ENCODE measurements at places on chromosomes 7 and 10.

- DNase-seq = no peak
Observed at GRCh38 chr10:100984672-100985177, 2.6 kb downstream of the MRPL43 start.

DNA sequence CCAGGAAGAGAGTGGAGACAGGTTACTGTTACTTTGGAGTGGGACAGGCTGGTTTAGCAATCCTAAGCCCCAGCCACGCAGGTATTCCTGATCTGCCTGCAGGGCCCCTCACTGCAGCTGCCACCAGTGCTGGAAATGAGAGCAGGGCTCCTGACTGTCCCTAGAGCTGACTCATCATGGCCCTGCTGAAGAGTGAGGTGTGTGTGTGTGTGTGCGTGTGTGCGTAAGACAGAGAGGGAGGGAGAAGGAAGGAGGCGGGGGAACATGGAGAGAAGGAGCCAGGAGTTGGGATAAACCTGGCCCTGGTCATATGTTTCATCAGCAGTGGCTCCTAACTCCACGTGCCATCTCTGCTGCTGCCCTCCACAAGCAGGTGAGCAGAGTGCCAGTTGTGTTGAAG, 3.6 kb downstream of the FOXI2 start:
- DNase-seq = no peak

- DNase-seq = no peak
Observed at GRCh38 chr7:48376263-48376662, 205.0 kb downstream of the ABCA13 start.

DNA sequence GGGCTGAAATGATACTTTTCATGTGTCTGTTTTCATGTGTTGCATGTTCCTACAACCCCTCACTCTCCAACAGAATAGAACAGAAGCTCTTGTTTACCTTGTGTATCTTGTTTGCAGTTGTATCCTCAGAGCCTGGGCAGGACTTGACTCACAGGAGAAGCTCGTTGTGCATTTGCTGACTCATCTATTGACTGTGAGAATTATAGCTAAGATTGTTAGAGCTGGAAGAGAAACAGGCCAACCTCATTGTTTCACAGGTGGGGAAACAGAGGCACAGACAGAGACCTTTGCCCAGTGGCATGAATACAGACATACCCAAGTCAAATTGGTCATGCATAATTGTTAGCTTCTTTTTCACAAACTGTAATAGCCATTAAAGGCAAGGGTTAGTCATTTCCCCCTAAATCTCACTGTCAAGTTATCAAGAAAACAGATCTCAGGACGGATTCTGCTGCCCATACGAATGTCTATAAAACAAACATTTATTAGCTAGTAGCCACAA, 4.6 kb upstream of the TSPAN15 start:
- DNase-seq = no peak

DNA sequence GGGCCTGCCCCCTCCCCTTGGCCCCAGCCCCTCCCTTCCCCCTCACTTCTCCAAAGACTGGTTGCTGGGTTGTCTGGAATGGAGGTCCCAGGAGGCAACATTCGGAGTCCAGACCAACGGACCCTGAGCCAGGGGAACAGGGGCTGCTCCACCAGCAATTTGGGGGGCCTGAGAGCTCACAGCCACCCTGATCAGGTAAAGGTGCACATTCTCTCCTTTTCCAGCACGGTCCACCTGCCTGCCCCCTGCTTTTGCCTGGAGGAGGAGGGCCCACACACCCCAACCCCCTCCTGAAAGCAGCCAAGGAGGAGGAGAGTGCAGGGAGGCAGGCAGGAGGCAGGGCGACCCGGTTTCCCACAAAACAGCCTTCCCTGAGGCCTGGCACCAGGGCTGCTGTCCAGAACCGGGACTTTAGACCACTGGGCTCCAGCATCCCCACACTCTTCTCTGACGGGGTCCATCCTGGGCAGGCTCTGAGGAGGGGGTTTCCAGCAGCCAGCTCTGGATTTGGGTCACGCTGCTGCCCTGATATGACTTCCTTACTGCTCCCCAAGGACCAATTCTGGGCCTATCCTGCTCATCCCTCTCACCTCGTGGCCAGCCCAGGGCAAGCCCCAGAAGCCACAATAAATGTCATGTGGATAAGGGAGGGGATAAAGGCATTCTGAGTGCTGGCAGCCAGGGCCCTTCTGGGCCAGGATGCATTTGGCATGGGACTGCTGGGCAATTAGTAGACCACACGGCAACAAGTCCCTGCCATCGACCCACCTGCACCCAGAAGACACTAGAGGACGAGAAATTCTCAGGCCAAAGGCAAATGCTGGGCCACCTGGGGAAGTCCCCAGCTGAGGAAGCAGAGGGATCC, 1.1 kb upstream of the CAMK2B start:
- no peak for DNase-seq

DNA sequence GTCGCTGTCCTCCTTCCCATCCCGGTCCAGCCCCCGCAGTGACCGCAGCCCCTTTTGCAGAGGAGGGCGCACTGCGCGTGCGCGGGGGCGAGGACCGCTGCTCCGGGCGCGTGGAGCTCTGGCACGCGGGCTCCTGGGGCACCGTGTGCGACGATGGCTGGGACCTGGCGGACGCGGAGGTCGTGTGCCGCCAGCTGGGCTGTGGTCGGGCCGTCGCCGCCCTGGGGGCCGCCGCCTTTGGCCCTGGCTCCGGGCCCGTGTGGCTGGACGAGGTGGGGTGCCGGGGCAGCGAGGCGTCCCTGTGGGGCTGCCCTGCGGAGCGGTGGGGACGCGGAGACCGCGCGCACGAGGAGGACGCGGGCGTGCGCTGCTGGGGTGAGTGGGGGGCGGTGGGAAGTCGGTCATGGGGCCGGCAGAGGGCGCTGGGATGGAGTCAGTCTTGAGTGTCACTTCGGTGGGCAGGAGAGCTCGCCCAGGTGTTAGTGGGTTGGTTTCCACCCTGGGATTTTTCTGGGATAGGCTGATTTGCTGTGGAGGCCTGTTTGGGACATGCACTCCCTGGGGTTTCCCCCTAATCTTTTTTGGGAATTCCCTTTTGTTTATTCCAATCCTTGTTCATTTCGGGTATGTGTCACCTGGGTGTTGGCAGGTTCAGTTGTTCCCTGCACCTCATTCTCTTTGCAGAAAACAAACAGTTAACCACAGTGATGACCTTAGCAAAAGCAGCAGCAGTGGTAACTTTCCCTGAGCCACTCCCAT, 11.6 kb downstream of the SCART1 start:
- no peak for DNase-seq

- DNase-seq = no peak
Observed at GRCh38 chr10:75350791-75351190, 50.8 kb downstream of the ZNF503 start.

- no peak for DNase-seq
Observed at GRCh38 chr10:74988832-74989561, 122.5 kb upstream of the SAMD8 start.

DNA sequence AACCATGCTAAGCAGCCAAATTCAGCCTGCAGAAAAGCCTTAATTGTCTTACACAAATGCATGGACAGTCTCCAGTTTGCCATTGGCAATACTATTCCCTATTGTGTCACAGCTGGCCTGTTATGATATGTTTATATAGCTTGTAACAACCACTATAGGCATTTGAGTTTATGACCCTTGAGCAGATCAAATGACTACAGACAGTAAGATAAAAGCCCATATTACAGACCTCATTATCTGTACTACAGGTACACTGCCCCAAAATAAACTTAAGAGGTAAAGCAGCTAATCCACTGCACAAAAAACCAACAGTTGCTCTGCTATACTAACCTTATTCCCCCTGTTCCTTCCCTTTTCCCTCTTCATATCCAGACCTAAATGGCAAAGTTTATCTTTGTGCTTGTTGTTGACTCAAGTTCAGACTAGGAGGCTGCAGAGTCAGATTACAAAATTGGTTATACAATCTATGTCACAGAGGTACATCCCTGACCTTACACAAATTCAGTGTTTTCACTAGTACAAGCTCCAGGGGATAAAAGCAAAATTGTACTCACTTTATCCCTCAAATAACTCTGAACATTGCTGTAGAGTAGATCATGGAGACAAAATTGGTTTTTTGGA, 218.4 kb downstream of the GRM8 start:
- no peak for DNase-seq

DNA sequence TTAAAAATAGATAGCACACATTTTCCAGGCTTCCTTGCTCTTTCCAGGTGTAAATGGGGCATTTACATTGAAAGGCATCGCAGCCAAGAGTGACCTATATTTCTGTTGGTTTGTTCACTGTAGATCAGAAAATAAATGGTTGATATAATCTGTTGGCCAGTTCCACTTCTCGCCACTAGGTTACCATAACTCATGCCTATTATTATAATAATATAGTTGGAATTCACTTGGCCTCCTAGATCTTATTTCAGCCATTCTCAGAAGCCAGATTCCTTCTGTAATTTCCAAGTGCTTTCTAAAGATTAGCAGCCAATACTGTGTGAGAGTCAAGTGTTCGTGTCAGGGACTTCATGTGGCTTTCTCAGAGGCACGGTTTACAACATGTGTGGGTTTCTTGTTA, 179.5 kb downstream of the DNAH11 start:
- no peak for DNase-seq

DNA sequence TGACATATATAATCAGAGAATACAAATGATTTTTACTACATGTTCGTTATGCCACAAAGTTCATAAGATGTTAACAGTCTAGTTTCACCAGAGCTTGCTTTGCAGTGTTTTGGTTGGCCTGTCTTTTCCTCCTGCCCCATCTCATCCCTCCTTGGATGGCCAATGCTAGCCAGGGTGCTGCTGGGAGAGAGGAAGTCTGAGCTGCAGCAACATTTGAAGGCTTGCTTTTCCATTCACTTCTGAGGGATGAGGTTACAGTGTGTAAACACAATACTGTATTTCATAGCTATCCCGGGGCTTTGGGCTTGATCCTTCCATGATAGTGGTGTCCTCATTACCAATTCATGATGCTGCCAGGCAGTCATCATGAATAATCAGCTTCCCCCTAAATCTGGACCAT, 170.5 kb downstream of the RAB11FIP2 start:
- no peak for DNase-seq

DNA sequence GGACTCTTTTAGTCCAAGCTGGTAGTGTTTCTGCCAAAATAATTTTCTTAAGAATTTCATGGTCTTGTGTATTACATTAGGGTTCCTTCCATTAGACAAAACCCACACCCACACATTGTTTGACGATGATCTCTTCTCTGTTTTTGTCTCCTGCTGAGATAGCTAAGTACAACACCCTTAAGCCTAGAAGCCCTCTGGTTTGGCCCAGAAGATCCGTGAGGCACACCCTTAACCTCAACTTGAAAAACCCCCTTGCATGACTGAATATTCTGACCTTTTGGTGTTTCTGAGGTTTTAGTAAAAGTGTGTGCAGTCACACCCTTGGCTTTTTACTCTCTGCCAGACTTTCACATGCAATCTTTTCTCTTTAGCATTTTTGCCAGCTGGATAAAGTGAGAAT, 29.3 kb upstream of the ERCC6 start:
- no peak for DNase-seq

DNA sequence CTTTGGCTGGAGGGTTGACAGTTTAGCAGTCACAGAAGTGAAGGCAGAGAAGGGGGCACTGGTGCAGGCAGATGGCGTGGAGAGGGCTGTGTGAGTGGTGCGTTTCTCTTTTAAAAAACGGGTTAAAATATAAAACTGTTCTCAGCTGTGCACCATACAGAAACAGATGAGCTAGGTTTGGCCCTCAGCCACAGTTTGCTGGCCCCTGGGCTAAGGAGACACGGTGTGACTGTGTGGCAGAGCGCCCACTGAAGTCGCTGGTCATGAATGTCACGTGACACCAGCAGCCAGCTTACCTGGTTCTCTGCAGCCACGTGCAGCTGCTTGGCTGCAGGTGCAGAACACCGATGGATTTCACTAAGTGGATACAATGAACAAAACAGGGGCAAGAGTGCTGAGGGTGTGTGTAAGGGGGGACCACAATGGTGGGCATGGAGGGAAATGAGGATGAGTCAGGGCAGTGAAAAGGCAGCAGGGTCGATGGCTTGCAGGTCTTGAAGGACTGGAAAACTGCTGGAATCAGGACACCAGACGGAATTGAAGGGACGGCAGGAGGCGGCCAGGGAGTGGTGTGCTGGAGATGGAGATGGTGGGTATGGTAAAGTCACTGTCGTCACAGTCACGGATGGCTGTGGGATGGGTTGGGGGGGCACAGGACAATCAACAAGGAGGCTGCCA, 7.4 kb downstream of the ZNF746 start:
- no peak for DNase-seq

DNA sequence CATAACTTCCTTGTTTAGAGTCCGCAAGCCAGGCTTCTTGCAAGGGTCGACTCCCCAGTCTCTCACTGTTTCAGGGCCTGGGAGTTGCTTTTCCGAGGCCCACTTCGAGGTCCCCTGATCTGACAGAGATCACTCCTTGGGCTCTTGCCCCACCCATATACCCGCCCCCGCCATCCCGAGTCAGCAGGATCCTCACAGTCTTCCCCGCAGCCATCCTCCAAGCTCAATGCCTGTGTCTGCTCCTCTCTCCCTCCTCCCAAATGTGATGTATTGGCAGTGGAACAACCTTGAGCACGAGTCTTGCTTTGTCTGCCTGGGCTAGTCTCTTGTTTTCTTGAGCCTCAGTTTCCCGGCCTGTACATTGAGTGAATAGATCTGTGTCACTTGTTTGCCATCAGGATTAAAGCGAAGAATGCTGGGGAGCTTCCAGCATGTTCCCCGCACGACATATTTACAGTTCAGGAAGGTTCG, 2.4 kb upstream of the HMX2 start:
- no peak for DNase-seq

GRCh38 chr7:137626469-137627067, 220.2 kb downstream of the DGKI start:
- peak; percentile 3 for DNase-seq

DNA sequence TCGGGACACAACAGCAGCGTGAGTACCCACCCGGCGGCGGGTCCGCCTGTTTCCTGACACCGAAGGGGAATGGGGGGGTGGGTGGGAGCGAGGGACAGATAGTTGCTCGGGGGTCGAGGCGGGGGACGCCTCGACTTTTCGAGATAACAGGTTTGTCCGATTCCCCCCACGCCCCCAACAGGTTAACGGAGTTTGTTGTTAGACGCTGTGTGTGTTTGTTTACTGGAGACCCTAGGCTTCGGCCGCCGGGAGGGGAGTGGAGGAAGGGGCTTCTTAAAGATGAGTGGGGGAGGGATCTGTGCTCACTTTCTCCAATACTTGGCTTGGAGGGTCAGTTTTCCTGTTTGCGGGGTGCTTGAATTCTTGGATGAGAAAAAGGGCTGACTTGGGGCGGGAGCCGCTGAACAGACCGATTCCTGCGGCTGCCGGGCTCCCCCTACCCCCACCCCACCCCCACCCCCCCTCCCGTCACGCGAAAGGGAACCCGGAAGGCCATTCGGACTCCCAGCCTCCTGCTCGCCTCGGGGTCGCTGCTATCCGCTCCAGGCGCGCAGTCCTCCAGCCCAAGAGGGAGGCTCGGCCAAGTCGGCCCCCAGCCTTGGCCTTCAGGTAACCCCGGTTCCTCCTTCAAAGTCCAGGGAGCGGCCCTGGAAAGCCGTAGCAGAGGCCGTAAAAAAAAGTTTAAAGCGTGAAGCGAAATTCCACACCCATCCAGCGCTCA, 1.0 kb downstream of the SORCS3 start:
- no peak for DNase-seq

- DNase-seq = no peak
Observed at GRCh38 chr7:84274029-84274638, 79.5 kb upstream of the SEMA3A start.

Data from NCI-H1048 (cell line).